ENCODE measurements at places on chromosomes 16 and 17.

- no peak for DNase-seq
These were observed 4.7 kb upstream of the IRF8 start for GRCh38 chr16:85894266-85894665.

GRCh38 chr16:80200079-80200478 is 340.7 kb upstream of the DYNLRB2 start:
- DNase-seq: no peak

DNA sequence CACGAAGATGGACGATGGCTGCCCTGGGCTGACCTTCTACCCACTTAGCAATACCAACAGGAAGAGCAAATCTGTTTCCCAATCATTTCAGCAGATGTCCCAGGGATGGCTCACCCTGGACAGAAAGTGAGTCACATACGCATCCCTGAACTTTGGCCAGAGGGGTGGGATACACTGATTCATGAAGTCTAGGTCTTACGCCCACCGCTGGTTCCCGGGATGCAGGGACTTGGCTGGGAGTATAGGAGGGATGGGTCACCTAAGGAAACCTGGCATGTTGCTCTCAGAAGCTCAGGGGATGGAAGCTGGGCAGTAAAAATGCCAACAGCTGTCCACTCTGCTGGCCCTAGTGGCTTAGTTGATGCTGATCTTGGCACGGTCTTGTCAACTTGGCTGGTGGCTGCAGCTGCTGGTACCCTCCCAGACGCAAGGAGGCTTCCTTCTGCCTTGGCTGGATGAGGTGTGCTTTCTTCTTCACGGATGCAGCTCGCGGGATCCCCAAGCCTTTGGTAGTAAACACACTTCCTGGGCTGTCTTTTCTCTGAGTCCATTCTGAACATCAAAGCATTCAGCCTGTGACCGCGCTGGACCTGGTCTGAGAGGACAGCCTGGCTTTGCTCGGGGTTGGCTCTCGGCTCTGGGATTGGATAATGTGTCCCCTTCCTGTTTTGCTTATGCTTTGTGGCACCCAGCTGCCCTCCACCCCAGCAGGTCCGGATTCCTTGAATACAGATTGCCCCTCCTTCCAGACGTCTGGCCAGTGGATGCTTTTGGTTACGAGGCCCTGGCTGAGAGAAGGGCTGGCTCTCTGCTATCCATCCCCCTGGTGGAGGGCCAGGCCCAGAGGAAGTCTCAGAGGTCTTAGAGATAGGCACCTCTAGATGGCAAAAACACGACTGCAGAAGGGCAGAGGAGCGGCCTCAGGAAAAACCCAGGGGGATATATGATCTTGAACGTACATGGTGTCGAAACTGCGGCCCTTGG is 71.5 kb downstream of the RAP1GAP2 start:
- no peak for DNase-seq

DNA sequence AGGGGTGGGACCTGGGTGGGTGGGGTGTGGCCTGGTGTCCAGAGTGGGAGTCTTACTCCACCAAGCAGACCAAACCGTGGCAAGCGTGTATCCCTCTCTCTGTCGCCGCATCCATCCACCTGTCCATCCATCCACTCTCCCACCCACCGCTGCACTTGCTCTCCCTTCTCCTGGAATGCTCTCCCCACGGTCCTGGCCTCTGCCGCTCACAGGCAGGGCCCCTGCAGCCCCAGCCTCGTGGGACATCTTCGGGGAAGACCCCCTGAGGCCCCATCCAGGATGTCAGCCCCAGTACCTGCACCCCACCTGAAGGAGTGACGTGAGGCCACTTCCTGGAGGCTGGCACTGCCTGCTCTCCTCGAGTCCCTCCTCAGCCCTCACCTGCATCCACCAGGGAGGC is 189.5 kb upstream of the GSE1 start:
- DNase-seq: no peak

DNA sequence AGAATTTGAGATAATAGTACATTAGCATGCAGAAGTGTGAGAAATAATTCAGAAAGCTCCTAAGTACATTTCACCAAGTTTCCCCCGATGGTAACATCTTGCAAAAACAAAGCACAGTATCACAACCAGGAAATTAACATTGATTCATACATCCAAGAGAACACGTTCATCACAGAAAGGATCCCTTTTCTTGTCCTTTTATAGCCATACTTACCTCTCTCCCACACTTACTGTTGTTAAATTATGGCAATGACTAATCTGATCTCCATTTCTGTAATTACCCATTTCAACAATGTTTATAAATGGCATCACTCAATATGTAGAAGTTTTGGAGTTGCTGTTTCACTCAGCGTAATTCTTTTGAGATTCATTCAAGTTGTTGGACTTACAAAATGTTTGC is 1260.0 kb downstream of the CDH8 start:
- no peak for DNase-seq

DNA sequence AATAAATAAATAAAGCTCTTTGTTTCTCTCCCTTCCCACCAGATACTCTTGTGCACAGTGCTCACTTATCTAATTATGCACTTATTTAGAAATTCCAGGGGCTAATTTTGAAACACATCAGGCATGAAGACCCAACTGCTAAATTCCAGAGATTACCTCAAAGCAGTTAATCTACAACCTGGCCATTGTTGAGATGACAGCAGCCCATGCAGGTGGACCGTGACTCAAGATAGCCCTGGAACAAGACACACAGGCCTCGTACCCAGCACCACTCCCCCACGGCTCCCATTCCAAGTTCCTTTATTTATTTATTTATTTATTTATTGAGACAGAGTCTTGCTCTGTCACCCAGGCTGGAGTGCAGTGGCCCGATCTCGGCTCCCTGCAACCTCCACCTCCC is 60.1 kb upstream of the NPEPPS start:
- DNase-seq: no peak

DNA sequence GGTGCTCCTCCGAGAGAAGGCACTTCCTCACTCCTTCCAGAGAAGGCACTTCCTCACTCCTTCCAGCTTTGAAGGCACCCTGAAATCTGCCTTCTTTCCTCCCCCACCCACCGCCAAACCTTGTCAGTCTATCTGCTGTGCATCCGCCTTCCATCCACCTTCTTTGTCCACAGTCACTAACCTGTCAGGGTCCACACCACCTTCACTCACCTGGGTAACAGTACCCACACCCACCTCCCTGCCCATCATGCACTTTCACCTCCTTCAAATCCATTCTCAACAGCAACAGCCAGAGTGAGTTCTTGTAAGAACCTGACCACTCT is 5.2 kb downstream of the CCDC102A start:
- no peak for DNase-seq

- DNase-seq: no peak
These were observed 16.5 kb downstream of the CHMP6 start for GRCh38 chr17:81008140-81008539.

- DNase-seq: no peak
These were observed 71.3 kb upstream of the CDH5 start for GRCh38 chr16:66295213-66295612.

- no peak for DNase-seq
These were observed 104.5 kb downstream of the CPPED1 start for GRCh38 chr16:12699161-12699560.

DNA sequence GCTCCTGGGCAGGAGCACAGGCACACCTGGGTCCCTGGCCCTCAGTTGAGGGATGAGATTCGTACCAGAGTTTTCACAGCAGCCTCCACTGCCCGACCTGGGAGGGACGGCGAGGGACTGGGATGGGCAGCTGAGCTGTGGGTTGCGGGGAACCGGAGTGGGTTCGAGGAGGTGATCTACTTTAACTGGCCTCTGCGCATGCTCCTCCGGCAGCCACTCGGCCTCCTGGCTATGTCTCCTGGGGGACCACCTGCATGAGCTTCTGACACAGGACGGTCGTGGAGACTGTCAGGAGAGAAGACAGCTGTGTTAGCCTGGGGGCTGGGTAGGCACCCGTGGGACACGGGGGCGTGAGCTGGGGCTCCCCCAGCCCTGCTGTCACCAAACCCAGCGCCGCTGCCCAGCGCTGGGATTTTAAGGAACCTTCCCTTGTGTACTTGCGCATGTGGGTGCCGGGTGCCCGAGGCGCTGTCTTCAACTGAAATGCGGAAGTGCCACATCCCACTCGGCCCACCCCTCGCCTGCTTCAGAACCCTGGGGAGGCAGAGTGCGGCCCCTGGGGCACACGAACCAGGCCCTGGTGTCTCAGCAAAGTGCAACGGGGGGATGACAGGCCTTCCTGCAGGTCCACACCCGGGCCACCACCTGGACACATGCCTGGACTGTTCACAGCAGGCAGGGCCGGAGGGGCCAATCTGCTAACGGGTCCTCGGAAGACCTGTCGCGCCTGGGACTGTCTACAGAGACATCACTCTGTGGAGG is 36.4 kb downstream of the SLC7A5 start:
- DNase-seq: peak; percentile 39

DNA sequence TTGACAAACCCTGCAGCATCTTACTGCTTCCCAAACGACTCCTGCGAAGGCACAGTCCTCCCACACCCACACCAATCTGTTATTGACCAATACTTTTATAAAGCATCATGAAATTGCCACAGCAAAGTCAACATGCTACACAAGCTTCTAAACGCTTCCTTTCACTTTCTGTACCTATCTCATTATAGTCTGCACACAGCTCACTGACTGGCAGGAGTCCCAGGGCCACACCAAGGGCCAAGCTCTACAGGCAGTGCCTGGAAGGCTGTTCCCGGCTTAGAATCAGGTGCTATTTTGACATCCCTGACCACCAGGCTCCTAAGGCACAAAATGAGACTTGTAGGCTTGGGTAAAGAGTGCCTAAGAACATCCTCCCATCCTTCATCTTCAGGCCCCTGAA is 39.5 kb downstream of the USP7 start:
- DNase-seq: no peak

DNA sequence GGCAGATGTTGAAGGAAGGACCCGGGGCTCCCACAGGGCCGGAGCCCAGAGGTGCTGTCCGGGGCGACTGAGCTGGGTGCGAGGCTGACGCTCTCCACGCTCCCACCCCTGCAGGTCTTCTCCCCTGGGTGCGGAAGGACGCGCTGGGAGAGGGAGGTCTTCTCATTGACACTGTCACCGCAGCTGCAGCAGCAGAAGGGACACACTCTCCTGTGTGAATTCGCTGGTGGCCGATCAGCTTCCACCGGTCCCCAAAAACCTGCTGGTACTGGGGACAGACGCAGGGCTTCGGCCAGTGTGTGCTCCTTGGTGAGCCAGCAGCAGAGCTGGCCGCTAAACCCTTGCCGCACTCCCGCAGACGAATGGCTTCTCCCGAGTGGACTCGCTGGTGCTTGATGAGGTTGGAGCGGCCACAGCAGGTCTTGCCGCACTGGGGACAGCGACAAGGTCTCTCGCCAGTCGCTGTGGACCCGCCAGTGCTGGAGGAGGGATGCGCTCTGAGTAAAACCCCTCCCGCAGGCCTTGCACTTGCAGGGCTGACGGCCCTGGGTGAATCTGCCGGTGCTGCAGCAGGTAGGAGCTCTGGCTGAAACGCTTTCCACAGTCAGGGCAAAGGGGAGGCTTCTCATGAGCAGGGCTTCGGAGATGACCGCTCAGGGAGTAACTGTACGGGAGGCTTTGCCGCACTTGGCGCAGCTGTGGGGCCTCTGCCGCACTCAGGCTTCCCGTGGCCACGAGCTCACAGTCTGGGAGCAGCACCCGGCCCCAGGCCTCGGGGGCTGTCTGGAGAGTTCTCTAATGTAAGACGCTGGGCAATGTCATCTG is 6.2 kb downstream of the ZNF843 start:
- no peak for DNase-seq

GRCh38 chr16:2428051-2428783 is 1.0 kb upstream of the CCNF start:
- DNase-seq: no peak

DNA sequence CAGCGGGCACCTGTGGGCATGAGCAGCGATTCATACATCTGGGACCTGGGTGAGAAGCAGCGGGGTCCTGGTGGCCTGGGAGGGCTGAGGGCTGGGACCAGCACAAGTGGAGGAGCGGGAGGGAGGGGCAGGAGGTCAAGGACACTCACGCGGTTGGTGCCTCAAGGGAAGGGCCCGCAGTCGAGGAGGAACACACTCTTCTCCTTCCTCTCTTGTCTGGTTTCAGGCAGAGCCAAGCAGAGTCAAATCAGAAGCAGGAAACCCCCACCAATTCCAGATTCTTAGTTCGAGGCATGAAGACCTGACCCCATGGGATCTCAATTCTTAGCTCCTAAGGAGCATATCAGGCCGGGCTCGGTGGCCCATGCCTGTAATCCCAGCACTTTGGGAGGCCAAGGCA is 15.7 kb downstream of the DNAI2 start:
- no peak for DNase-seq

- no peak for DNase-seq
These were observed 29.5 kb downstream of the UBN1 start for GRCh38 chr16:4876646-4877379.

DNA sequence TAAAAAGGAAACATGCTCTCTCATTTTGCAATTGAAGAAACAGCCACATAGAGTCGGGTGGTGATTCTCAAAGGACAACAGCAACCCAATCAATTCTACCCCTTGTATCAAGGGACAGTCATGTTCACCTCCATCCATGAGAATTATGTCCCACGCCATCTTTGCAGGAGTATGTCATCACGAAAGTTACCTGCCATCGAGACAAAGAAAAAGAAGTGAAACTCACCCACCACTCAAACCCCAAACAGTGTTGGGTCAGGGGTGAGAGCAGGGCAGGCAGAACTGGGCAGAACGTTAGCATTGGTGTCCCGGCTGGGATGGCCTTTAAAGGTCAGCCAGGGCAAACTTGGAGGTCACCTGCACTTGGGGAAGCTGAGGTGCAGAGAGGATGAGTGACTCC is 24.2 kb upstream of the HNF1B start:
- DNase-seq: no peak

- DNase-seq: no peak
These were observed 14.9 kb upstream of the MMD start for GRCh38 chr17:55436224-55437158.

DNA sequence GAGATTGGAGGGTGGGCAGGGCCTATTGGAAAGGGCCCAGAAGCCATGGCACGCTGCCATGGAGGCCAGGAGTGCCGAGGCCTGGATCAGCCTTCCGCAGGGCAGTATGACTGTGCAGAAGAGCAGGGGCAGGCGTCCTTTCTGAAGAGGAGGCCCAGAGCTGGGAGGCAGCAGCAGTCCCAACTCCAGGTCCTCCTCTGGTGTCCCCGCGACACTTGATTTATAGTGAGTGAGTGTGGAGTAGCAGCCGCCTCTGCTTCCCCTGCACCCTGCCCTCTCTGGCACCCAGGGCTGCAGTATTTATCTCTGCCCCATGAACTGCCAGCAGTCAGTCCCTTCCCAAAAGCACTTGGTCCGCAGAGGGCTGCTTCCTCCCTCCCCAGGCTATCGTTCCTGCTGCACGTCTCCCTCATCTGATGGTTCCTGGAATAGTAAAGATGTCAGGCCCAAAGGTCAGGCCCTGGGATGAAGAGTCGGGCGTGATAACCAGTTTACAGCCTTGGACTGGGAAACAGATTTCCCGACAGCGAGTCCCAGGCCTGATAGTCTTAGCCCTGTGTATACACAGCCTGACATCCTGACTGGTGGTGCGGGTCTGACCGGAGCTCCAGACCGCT is 32.9 kb downstream of the PGS1 start:
- DNase-seq: no peak

DNA sequence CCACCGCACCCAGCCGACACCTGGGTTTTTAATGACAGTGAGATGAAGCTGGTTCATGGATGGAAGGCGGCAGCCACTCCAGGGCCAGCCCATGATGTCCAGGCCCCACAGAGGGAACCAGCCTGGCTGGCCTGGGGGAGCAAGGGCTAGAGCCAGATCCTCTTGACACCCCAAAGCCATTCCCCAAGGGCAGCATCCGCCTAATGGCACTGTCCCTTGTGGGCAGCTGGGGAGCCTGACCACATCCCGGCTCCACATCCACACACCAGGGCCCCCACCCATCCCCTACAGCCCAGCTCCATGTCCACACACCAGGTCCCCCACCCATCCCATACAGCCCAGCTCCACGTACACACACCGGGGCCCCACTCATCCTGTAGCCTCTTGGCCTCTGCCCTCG is 53.3 kb upstream of the ACSF3 start:
- DNase-seq: no peak
